Astrocyte of the spinal cord (primary cell): ENCODE measurements at places on chromosomes 4 and X.

DNA sequence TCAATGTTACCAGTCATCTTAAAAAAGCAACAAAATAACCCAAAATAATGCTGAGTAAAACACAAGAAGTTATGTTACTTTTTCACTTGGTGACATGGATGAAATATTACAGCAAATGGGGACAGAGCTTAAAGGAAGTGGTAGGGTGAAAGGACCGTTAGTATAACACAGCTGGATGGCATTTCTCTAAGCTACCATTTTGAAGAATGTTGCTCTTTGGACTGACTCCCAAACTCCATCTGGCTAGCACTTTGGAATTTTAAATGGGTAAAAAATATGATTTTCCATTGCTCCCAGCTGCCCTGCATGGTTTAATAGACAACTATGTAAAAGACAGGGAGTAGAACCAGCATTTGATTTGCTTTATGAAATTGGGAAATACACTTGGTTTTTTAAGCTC lies 27.6 kb downstream of the CLCN5 start:
- no peak for DNase-seq

DNA sequence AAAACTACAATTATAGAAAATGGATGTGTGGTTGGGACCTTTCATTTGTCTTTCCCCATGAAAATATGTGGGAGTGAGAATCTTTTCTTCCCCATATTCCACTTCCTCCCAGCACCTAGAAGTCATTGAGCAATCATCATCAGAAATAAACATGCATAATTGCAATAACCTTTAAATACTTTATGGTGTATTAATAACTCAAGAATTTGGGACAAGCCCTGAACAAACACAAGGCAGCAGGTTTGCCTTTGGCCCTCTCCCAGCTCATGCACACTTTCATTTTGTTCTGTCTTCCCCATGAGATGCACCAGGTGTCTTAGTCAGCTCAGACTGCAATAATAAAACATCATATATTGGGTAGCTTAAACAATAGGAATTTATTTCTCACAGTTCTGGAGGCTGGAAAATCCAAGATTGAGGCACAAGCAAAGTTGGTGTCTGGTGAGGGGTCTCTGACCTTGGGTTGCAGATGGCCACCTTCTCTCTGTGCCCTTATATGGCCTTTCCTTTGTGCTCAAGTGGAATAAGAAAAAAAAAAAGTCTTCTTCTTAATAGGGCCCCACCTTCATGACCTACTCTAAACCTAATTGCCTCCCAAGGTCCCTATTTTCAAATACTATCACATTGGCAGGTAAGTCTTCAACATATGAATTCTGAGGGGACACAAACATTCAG lies 34.7 kb upstream of the TMEM184C start:
- DNase-seq = no peak

GRCh38 chr4:40190880-40191815 lies 5.7 kb upstream of the RHOH start:
- DNase-seq = no peak

GRCh38 chr4:118865091-118865708 lies 23.5 kb upstream of the SYNPO2 start:
- DNase-seq = peak; percentile 64

- peak; percentile 71 for DNase-seq
These were observed 8.8 kb upstream of the DGAT2L6 start for GRCh38 chrX:70168238-70169188.

DNA sequence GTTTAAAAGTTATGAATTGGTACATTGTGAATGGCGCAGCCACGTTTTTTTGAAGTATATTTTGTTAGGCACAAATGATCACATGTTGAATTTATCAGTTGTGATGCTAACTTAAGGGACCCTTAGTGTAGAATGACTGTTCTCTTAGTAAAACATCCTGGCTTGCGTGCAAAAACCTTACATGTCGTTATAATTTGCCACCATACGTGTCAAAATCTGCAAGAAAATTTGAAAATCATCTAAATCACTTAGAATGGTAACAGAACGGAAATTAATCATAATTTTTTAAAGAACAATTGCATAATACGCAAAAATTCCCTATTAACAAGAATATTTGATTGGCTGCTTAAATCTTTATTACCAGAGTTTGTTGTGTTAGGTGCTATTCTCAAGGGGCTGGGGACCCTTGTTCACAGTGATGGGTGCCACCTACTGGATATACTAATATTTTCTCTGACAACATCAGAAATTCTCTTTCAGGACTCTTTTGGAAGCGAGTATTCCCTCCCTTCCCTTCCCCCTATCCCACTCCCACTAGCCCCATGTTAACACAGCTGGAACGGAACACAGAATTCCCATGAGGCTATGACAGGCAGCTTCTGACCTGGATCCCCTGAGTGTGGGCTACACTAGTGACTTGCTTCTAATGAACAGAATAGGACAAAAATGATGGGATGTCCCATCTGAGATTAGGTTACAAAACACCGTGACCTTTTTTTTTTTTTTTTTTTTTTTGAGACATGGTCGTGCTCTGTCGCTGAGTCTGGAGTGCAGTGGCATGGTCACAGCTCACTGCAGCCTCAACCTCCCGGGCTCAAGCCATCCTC lies 71.8 kb downstream of the SUPT20HL2 start:
- DNase-seq = peak; percentile 48
